Left renal cortex interstitium (tissue), 4 donors: ENCODE measurements at places on chromosomes 3 and 15.

GRCh38 chr3:178646186-178646862 is 110.1 kb downstream of the KCNMB2 start:
- DNase-seq = no peak

DNA sequence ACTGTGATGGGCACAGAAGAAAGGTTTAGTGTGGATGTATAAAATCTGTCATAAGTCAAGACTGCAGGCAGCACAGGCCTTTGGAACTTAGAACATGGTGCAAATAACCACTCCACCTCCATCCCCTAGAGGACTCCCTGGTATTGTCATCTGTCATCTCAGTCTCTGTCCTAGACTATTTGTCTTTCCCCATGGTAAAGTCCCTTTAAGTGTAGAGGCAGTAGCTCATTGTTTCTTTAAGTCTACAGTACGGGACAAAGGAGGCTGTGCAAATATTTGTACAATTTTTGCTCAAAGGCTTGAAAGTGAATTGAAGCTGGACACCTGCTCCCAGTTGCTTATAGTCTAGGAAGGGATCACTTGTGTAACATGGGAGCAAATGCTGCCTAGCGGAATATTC is 3.2 kb upstream of the PXYLP1 start:
- no peak for DNase-seq

DNA sequence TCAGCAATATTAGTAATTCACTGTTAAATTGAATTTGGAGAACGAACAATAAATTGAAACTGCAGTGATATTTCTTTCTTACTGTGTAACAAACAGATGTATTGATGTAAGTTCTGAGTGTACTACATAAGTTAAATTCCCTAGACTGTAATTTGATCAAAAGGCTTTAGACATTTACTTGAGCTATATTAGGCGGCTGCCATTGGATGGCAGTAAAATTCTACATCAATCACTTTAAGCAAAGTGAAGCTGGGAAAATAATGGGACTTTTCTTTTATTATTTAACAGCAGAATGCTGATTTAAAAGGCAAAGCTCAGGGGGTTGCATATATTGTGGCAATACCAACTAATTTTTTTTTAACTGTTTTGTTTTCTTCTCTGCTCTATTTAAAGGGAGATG is 212.6 kb upstream of the PLSCR5 start:
- DNase-seq = peak; percentile 6

- no peak for DNase-seq
Measured at GRCh38 chr15:87973501-87974215, 282.9 kb downstream of the NTRK3 start.

DNA sequence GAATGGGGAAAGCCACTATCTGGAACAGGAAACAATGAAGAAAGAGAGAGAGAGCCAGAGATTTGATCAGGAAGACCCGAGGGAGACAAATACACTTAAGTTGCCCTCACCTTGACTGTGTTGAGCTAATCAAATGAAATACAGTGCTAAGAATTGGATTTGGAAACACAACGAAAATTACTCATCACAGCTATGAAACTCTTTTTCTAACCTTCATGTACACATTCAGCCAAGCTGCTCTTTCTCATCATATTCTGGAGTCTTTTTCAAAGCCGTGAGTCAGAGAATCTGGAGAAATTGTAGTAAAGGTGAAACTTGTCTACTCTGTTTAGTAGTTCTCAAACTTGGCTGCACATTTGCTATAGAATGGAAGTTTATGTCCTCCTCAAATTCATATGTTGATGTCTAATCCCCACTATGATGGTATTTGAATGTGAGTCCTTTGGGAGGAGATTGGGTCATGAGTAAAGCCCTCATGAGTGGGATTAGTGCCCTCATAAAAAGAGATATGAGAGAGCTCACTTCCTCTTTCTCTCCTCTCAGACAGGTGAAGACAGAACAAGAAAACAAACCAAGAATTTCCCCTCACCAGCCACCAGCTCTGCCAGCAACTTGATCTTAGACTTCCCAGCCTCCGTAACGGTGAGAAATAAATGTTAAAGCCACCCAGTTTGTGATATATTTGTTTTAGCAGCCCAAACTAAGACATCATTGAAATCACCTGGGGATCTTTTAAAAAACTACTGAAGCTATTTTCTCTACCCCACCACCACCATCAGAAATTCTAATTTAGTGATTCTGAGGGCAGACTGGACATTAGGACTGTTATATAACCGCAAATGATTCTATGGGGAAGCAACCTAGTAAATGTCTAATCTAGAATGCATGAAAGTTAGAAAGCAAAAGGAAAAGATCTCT is 143.6 kb upstream of the GRM7 start:
- no peak for DNase-seq

DNA sequence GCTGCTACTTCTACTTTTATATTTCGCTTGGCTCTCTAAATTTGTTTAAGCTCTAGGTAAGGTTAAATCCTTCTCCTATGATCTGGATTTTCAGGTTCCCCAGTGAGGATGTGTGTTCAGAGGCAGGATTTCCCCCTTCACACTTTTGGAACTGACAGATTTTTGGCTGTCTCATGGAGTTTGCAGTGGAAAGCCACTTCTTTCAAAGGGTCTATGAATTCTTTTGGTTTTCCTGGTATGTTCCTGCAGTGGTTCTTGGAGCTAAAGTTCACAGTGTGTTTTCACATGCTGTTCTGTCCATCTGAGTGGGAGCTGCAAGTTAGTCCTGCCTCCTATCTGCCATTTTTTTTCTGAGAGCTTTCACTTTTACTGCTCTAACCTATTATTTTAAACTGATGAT is 21.6 kb upstream of the TIGIT start:
- DNase-seq = no peak

GRCh38 chr3:187875863-187876262 is 130.6 kb upstream of the BCL6 start:
- DNase-seq = no peak

DNA sequence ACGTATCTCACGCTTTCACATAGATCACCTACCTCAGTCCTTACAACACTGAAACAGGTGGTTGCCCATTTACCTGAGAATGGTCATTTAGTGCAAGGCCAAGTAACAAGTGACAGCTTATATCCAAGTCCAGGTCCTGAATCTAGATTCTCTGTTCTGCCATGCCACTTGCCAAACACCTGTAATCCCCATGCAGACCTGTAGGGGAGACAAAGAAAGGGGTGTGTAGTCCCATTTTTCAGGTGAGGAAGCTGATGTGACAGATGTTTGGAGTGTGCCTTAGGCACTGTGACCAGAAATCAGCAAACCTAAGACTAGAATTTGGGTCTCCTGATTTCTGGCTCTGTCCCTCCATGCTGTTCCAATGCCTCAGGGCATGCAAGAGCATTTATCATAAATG is 12.7 kb downstream of the ZNF35 start:
- no peak for DNase-seq

DNA sequence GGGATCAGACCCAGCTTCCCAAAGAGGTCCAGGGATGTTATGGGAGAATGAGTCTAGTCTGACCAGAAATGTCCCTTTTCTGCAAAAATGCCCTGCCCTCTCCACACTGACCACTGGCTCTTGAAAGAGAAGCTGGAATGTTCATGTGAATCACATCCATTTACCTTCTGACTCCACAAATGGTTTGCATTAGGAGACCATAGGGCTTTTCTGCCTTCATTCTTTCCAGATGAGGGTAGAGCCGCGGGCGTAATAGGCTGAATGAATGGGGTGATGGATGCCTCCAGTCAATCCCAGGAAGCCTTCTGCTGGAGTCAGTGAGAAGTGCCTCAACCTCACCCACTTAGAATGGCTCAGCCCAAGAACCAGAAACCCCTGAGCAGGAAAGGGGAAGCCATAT is 47.2 kb upstream of the IREB2 start:
- no peak for DNase-seq

GRCh38 chr3:87855616-87856015 is 203.2 kb downstream of the CGGBP1 start:
- DNase-seq = no peak

DNA sequence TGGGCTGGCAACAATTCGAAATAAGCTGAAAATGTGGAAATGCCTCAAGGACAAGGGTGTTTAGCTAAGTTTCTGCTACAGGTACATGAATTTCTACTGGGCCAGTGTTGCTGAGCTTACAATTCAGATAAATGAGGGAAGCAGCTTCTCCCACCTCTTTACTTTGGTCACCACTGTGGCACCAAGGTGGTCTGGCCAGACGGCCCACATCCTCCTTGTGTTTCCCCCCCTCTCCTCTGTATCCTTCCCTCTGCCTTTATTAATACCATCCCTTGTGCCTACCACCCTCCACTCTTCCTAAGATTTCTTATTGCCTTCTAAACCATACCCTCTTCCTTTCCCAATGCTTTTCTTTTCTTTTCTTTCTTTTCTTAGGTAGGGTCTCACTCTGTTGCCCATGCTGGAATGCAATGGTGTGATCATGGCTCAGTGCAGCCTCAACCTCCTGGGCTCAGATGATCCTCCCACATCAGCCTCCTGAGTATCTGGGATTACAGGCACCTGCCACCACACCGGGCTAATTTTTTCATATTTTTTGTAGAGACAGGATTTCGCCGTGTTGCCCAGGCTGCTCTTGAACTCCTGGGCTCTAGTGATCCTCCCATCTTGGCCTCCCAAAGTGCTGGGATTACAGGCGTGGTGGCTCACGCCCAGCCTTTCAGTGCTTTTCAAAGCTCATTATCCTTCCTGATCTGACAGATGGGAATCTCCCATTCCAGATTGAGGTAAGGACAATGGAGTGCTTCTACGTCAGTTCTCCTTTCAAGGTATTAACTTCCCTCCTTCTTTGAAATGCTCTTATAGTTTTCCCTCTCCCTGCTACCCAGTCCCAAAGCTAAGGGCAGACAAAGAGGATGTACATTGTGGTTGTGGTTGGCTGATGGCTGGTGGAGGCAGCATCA is 14.8 kb downstream of the ANXA2 start:
- DNase-seq = no peak

- no peak for DNase-seq
Measured at GRCh38 chr3:10290481-10291176, 2.1 kb downstream of the GHRL start.

GRCh38 chr3:126558336-126559071 is at the start of gene C3orf22:
Gene C3orf22, minus strand, starts transcription at chr3:126558932. Its CDS starts 5,542 bp downstream, at chr3:126553390.
- no peak for DNase-seq

DNA sequence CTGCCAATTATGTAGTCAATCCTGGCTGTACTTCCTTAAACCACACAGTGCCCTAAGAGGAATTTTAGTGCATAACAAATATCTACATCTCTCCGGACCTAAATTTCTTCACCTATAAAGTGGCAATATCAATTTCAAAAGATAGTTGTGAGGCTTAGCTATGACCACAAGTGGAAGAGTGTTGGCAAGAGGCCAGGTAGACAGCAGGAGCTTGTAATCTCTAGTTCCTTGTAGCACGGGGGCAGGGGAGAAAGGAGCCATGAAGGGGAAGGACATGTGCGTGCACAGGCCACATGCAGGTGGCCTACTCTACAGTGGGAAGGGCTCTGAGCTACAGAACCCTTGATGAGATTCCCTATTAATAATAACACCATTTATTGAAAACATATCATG is 269.7 kb downstream of the ABHD5 start:
- no peak for DNase-seq

DNA sequence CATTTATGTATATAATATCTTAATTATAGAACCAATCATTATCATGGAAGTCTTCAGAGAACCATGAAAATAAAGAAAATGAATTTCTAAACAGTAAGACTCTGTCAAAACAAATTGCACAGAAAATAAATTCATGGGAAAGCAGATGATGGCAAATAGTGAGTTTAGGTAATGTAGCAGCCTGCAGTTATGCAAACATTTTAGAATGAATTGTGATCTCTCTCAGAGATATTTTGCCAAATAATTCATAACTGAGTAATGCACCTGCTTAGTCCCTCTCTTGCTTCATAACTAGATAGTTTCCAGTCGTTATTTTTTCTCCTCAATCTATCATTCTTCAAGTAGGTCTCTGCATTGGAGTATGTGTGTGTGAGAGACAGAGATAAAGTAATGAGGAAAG is 492.7 kb upstream of the THBS1 start:
- DNase-seq = no peak

DNA sequence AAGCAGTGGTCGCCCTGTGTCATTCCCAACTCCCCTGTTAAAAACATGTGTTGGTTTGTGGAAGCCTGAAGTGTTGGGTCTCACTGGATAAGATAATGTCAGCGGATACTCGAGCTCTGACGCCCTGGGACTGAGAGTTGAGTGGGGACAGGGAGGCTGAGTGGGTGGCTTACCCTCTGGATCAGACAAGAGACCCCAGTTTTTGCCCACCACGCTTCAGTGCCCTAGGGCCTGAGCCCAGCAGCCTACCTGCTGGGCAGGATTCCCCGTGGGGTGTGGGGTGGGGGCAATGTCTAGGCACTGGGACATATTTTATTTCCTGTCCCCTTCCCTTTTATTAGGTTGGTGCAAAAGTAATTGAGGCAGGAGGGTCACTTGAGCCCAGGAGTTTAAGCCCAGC is 75.0 kb downstream of the SMAD6 start:
- DNase-seq = no peak

DNA sequence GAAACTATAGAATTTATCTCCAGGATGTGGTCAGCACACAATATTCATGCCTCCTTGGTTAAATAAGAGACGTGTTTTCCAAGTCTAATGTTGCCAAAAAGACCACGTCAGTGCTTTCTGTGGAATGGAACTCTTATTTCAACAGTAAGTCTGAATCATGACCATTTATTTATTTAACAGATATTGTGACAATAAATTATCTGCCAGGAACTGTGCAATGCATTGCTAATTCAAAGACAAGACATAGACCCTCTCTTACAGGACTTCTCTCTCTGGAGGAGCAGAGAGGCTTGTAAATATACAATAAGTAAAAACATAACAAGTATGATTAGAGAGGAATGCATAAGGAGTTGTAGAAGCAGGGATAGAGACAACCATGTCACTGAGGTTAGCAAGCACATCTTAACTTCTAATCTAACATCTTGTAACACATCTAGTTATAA is 227.5 kb downstream of the DTWD1 start:
- DNase-seq = no peak

DNA sequence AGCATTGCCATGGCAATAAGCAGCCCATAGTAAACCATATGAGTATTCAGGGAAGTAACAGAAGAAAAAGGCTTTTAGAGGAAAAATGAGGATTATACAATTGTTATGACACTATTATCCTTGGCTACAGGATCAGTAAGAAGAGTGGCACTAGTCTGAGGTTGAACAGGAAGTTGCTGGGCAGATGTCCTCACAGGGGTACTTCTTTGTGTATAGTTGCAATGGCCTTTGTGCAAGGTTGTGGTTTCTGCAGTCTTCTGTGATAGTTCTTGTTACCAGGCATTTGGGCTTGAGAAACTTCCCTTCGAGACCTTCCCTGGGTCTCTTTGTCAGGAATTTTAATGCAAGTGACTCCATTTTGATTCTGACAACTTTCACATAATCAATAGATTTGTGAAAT is 100.6 kb upstream of the ATP11B start:
- DNase-seq = no peak
